ENCODE measurements at places on chromosomes 5 and 9.

DNA sequence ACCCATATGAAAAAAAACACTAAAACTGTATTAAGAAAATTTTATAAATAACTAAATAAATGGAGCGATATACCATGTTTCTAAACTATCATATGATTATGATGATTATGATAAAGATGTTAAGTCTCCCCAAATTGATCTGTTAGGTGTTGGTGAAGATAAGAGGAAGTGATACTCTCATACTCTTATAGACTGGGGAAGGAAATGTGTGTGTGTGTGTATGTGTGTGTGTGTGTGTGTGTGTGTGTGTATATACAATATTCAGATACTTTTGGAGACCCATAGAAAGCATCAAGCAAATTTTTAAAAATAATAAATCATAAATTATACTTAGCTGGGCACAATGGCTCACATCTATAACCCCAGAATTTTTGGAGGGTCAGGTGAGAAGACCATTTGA, 62.9 kb downstream of the TMEM232 start:
- DNase-seq, result no peak

DNA sequence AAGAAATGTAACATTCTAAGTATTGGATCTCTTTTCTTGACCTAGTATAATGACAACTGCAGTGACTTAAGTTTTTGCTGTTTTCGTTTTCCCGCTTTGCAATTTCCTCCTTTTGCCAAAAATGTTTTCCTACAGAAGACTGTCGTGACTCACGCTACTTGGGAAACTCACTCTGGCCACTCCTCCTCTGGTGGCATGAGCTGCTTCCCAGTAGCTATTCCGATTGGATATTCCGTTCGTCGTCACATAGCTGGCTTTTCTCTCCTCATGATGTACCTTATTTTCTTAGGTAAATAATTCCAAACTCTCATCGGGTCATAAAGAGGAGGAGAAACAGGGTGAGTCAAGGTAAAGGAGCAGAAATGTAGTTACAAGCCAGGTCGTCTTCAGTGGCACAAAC, 64.9 kb downstream of the GOLPH3 start:
- DNase-seq, result no peak

GRCh38 chr5:91494447-91494996, 111.4 kb upstream of the ARRDC3 start:
- DNase-seq, result no peak

DNA sequence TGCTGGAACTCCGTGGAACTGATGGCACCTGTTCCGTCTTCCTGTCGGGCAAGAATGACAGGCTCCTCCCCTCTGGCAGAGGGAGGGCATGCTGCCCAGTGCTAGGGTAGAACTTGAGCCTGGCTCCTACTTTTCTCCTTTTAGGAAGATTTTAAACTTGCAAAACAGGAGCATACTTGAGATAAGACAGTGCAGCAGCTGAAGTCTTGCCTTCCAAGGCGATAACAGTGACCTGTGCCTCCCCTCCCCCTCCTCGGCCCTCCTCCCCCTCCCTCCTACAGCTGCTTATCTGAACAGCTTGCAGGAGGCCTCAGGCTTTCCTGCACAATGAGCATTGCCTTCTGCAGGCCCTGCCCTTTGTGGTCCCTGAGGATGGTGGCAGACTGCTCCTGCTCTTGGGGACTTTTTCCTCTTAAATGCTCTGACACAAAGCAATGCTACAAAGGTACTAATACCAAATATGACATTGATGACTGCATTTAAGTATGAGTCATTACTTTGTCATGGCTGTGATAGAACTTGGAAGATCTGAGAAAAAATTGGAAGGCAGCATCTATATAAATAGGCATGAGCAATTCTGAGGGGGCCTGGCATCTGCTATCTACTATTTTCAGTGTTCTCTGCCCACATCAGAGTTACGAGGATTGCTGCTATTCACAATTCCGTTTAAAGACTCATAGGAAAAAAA, 2.0 kb downstream of the GADD45G start:
- DNase-seq, result peak; percentile 40

DNA sequence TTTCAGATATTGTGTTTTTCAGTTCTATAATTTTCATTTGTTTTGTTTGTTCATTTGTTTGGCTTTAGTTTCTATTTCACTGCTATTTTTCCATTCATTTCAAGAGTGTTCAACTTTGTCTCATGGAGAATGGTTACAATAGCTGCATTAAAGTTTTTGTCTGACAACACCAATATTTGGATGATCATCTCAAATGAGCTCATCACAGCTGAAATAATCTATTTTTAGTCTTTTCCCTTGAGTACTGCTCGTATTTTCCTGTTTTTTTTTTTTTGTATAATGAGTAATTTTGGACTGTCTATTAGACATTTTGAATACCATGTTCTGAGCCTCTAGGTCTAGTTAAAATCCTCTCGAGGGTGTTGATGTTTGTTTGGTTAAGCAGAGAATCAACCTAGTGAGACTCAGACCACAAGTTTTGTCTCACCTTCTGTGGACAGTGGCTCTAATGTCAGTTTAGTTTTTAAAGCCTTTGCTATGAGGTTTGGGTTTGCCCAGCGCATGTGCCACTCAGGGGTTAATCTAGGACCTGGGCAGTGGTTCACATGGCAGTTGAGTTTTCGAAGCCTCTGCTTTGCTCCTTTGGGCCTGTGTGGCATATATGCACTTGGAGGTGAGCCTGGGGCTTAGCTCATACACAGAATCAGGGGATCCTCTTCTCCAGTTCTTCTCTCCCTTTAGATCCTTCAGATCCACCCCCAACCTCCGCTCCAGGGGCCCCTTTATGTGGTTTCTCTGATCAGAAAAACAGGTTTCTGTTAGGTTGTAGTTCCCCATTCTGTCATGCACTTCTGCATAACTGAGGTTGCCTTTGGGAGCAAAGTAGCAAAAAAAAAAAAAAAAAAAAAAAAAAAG, 79.8 kb downstream of the ARSB start:
- no peak for DNase-seq

- DNase-seq, result no peak
These were observed 105.5 kb downstream of the FEM1C start for GRCh38 chr5:115439042-115439441.

GRCh38 chr5:41334758-41335157, 121.4 kb upstream of the C6 start:
- DNase-seq, result no peak

DNA sequence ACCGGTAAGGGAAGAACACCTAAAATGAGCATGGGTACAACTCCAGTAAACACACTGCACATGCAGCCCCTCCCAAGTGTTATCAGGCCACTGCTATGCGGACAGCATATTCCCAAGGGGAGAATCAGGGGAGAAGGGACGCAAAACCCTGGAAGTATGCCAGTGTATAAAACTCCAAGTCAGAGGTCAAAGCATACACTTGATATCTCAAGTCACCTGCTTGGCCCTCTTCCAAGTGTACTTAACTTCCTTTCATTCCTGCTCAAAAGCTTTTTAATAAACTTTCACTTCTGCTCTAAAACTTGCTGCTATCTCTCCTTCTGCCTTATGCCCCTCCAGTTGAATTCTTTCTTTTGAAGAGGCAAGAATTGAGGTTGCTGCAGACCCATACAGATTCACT, 408.1 kb downstream of the HTR1A start:
- DNase-seq, result no peak

- peak; percentile 25 for DNase-seq
These were observed 293.9 kb downstream of the ZSWIM6 start for GRCh38 chr5:61625681-61626621.

DNA sequence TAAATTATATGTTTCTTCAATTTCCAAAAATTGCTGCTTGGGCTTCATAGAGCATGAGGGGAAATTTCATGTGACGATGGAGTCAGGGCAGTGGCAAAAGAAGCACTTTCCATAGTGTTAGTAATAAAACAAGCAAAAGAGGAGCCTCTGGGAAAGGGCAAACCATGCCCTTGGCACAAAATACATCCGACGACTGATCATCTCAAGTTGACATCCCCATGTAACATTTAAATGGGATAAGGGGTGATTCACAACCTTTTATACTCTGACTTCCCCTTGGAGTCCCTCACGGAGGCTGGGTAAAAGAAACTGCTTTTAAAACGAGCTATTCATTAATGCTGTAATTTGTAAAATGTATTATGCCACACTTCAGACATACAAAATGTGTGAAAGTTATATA, 161.4 kb upstream of the DMRT1 start:
- no peak for DNase-seq

DNA sequence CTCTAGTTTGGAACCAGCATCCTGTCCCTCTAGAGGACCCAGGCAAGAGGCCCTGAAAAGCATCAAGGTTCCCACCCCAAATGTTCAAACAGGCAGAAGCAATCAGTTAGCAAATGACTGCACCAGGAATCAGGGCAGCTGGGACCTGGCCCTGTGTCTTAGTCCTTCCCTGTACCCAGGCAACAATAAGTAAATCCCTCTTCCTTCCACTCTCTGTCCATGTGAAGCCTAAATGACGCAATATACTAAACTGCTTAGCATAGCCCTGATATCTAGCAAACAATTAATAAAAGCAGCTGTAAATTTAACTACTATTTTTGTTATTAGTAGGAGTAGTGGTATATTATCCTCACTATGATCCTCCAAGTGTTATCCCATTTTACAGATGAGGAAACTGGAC, 13.2 kb upstream of the ADRA1B start:
- DNase-seq, result no peak

DNA sequence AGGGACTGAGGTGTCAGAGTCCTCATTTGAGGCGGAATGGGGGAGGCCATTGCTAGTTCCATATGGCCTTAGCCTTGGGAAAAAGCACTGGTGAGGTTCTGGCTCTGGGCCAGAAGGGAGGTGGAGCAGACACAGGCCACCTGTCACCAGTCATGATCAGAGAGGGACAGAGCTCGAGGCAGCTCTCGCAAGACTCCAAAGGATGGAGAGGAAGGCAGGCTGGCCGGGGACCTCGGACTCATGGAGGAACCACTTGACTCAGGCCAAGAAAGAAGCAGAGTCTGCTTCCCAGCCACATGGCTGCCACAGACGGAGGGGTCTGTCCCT, 29.2 kb upstream of the NSMF start:
- no peak for DNase-seq

- DNase-seq, result peak; percentile 92
These were observed 5.6 kb upstream of the IRF1 start for GRCh38 chr5:132496191-132496630.

GRCh38 chr9:99516657-99517049, 294.6 kb downstream of the SEC61B start:
- DNase-seq, result no peak

GRCh38 chr5:88688984-88689667, 193.9 kb downstream of the MEF2C start:
- DNase-seq, result no peak

GRCh38 chr5:123810746-123811340, 298.9 kb downstream of the CSNK1G3 start:
- DNase-seq, result no peak

GRCh38 chr5:133694181-133694831, 82.0 kb upstream of the FSTL4 start:
- DNase-seq, result no peak

DNA sequence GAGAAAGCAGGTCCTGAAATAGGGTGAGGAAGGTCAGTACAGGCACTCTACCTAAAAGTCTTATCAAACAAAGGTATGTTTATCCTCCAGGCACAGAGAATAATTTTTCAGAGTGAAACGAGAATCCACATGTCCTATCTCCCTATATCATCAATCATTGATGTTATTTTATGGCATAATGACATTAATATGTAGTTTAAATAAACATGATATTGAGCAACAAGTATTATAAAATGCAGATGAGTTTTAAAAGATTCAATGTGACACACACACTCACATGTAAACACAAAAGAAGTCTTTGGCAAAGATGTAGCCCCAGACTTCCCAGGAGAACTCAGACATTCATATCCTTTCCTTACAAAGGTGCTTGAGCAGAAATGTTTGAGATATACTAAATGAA, 389.1 kb downstream of the ADGRV1 start:
- no peak for DNase-seq

DNA sequence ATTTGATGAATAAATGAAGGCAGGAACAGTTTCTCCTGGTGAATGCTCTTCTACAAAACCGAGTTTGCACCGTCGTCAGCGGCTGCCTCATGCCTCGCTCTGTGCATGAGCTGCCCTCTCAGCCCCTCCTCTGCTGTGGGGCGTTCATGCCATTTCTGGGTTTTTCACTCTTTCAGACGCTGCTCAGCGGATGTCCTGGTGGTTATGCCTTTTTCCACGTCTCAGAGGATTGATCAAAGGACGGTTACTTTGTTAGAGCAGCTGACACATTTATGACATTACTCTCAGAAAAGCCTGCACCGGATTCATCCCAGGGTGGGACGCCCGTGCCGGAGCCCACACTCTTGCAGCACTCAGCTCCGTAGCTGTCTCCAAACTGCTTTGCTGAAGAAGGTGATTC, 195.9 kb upstream of the PPP1R26 start:
- no peak for DNase-seq

DNA sequence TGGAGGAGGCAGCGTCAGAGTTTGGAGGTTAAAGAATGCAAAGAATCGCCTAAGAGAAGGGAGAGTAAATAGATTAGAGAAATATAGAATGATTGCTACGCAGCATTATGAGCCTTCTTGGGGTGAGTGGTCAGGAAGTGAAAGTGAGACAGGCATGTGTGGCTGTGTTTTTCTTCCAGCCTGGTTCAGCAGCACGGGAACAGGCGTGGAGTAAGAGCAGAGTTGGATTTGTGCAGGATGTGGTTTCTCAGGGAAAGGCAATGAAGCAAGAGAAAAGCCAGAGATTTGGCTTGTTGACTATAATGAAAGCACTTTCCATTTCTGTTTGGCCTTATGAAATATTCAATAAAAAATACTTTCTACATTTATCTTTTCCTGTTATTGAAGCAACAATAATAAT, 34.3 kb upstream of the FRMD3 start:
- no peak for DNase-seq

DNA sequence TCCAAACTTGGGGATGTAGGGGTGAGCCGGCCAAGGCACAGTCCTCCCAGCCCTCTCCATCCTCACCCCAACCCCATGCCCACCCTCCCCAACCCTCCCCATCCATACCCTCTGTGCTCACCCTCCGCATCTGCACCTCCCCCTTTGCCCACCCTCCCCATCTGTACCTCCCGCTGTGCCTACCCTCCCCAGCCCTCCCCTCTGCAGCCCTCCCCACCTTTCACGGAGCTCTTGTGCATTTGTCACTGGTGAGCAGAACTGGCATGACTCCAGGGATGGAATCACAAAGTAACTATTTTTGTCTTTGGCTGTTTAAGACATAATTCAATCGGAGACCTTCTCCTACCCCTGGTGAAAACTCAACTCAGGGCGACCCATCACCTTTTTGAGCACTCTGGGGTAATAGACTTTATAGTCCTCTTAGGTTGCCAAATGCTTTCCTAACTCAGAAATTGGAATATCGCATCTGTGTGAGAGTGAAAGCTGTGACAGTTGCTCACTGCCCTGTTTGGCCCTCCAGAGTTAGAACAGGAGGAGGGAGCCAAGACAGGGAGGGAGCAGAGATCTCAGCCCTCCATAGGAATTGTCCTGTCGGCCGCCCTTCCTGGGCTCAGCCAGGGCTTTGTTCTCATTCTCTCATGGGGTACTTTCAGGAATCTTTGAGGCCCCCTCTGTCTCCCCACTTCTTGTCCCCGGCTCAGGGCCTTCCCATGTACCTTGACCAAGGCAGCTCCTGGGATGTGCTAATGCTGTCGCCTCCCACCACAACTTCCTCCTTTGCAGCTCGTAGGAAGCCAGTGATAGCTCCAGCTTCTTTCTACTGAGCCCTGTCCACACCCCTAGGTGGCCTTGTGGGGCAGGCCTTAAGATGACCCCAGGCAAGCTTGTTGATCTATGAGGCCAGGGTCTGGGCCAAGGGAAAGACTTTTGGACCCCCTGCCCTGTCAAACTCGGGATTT, 36.2 kb downstream of the OTULIN start:
- no peak for DNase-seq

Data from CD4-positive, alpha-beta T cell treated with Interleukin-17A for 4 hours (primary cell).